ENCODE measurements at places on chromosomes 1 and 21. TPM values are rescaled to one million over a fixed set of nuclear protein-coding genes. Genes with fewer than 3 reads are reported as not detected.
A peak's percentile ranks its signal among the peaks of the same experiment; 100 is the strongest.

The NAV1 gene
- total RNA-seq, result 2.6 TPM

DNA sequence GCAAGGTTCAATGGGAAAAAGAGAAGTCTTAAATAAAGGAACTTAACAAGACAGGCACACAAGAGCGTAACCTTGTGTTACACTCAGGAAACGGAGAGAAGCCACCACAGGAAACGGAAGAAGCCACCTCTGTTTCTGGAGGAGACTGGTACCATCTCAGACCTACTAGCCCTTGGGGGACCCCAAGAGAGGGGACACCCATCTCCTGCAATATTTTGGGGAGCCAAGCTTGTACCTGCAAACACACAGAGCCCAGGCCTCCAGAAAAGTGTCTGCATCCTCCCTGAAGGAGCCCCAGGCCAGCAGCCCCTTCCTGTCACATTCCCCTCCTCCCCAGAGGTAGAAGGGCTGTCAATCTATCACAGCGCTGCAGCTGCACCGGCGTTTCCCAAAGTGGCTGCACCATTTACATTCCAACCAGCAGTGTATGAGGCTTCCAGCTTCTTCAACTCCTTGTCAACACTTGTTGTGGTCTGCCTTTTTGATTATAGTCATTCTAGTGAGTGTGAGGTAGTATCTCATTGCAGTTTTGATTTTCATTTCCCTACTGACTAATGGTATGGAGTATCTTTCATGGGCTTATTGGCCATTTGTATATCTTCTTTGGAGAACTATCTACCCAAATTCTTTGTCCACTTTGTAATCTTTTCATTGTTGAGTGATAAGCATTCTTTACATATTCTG, 23.0 kb upstream of the PADI1 start:
- DNase-seq, result no peak

- DNase-seq, result no peak
These were observed 42.6 kb downstream of the F13B start for GRCh38 chr1:197024460-197024859.

The ADAMTSL4 gene
- 0.59 TPM for total RNA-seq

The GREM2 gene
- total RNA-seq, result 0.07 TPM

The NBPF6 gene
- not detected for total RNA-seq

GRCh38 chr1:167881786-167882185, 32.1 kb downstream of the ADCY10 start:
- no peak for DNase-seq

The SYT2 gene
- total RNA-seq, result not detected

DNA sequence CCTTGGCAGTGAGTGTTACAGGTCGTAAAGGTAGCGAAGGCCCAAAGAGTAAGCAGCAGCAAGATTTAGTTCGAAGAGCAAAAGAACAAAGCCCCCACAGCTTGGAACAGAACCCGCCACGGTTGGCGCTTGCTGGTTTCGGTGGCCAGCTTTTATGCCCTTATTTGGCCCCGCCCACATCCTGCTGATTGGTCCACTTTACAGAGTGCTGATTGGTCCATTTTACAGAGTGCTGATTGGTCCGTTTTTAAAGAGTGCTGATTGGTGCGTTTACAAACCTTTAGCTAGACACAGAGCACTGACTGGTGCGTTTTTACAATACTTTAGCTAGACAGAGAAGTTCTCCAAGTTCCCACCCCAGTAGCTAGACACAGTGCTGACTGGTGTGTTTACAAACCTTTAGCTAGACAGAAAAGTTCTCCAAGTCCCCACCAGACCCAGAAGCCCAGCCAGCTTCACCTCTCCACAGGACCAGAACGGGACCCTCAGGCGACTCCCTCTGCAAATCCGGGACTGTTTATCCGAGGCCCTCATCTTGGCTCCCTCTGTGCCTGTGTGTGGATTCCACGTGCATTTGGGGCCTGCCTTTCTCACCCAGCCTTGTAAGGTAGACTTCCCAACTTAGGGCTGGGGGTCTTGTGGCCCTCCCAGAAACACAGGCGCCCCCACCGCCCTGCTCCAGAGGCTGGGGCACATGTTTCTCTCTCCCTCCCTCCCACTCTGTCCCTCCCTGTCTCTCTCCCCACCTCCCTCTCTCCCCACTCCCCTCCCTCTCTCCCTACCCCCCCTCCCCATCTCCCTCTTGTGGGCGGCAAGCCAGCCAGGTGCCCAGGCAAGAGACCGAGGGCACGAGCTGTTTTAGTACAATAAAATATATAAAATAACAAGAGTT, 12.6 kb downstream of the FTCD start:
- peak; percentile 28 for DNase-seq

GRCh38 chr1:209766051-209766450, 10.2 kb downstream of the TRAF3IP3 start:
- DNase-seq, result peak; percentile 38

The ASTN1 gene
- not detected for total RNA-seq

DNA sequence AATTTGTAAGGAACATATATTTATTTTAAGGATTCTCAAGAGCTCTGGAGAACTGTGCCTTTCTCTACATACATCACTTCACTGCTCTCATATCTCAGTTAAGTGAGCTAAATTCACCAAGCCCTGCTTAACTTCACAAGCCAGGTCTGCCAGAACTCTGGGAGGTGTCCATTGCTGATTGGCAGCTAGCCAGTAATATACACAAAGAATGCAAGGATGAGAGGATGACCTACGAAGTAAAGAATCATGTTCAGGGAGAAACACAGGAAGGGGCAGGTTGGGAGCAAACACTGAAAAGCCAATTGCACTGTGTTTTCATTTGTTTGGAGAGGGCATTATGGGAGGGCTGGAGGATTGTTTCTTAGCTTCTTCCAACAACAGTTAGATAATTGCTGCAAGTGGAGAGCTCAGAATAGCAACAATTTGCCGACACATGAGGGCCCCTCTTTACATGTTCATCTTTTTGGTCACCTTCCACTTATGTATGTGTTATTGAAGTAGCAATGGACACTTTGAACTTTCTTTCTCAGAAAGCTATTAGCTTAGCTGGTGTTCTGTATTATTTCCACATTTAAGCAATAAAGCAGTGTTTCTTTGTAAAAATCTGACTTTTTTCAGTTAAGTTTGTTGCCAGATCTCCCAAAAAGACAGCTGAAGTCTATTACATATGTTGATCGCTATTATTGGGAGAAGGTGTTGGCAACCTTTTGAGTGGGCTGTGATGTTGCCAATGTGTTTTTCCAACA, 254.8 kb downstream of the LTN1 start:
- no peak for DNase-seq

GRCh38 chr1:55069280-55069679, 29.9 kb downstream of the PCSK9 start:
- no peak for DNase-seq

DNA sequence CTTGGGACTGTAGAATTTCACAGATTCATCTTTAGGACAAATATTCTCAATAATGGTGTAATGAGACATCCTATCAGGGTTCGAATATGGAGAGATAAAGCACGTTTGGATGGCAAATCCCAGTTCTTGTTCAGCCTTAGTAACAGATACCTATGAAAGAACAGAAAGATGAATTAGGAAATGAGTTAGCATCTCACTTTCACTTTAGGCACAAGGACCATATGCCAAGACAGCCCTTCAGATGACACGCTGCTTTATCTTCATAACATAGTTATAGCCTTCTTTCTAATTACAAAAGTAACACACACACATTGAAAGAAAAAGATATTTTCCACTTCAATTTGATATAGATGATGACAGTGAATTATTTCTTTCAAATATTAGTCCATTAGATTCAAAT, 173.6 kb downstream of the TGFBR3 start:
- DNase-seq, result no peak

The SELENBP1 gene
- total RNA-seq, result not detected

GRCh38 chr1:18565321-18565720, 65.3 kb upstream of the PAX7 start:
- no peak for DNase-seq

- DNase-seq, result peak; percentile 22
These were observed 2.6 kb upstream of the TMEM82 start for GRCh38 chr1:15739745-15740144.

The SPATA1 gene
- 1.4 TPM for total RNA-seq

GRCh38 chr1:229027622-229028182, 243.2 kb upstream of the RAB4A start:
- DNase-seq, result peak; percentile 55

The DUSP10 gene
- 9.2 TPM for total RNA-seq

- no peak for DNase-seq
These were observed 61.5 kb downstream of the RGS21 start for GRCh38 chr1:192378276-192378675.

DNA sequence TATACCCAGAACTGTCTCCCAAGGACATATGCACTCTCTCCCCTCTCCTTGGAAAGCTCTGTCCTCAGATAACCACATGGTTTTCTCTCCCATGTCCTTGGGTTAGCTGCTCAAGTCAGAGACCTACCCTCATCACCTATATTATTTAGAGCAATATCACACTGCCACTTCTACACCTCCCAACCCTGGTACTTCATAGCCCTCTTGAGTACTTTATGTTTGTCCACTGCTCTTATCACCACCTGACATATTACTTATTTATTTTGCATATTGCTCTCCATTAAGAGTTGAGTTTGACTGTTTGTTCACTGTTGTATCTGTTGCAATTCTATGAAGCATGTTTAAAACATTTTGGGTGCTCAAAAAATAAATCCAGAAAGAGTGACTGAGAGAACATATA, 126.3 kb upstream of the ATP1B1 start:
- no peak for DNase-seq

DNA sequence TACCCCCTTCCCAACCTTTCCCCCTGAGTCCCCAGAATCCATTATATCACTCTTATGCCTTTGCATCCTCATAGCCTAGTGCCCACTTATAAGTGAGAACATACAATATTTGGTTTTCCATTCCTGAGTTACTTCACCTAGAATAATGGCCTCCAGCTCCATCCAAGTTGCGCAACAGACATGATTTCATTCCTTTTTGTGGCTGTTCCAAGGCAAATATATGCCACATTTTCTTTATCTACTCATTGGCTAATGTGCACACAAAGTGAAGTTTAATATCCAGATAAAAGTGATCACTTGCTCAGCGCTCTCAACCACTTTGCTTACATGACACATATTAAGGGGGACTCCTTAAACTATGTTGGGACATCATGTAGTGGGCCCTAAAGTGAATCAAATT, 72.4 kb upstream of the TIAM1 start:
- DNase-seq, result no peak

GRCh38 chr1:9449110-9449627, 90.1 kb upstream of the SLC25A33 start:
- no peak for DNase-seq

The ABCB10 gene
- total RNA-seq, result 18.4 TPM

DNA sequence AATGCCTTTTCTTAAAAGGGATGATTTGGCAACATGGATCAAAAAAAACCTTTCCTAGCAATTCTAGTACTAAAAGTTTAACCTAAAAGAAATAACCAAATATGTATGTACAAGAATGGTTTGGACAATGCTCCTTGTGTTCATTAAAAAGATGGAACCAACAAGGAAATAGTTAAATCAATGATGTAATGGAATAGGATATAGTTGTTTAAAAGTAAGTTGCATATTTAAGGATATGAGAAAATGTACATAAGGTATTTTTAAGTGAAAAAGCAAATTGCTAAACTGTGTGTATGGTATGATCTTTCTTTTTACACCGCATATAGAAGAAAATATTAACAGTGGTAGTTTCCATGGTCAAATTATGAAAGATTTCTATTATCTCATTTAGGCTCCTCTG, 12.1 kb downstream of the SLC30A10 start:
- no peak for DNase-seq

GRCh38 chr1:166470441-166470840, 303.6 kb upstream of the FAM78B start:
- no peak for DNase-seq

The NIBAN1 gene
- total RNA-seq, result 19.7 TPM

DNA sequence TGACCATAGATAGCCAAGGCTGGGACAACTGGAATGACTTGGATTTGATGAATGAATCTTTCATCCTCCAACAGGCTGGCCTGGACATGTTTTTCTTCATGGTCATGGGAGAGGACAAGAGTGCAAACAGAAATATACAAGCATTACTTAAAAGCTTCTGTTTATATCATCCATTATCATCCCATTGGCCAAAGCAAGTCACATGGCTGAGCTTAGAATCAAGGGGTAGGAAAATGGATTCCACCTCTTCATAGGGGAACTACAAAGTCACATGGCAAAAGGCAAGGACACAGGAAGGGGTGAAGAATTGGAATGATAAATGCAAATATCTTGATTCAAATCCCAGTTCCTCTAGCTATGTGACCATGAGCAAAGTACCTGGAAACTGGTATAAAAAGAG, 90.2 kb upstream of the BARHL2 start:
- no peak for DNase-seq

DNA sequence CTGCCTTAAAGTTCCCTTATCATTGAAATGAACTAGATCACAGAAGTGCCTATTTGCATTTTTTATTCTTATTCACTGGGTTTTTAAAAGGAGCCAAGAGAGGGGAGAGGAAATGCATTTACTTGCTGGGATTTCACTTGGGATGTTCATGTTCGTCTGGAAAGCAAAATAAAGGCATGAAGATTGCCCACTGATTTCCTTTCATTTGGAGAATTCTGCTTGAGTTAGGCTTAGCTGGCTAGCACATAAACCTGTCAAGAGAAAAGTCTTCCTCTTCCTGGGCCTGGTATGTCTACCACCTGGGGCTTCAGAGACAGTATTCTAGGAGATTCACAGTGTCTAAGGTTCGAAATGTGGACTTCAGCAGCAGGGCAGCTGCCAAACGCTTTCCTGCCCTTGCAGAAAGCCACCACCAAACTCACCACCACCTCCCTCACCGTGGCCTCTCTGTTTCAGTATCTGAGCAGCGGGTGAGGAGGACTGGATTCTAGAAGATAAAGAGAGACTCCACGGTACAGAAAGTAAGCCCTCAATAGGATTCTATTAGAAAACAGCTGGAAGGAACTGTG, 44.5 kb downstream of the HIVEP3 start:
- no peak for DNase-seq

DNA sequence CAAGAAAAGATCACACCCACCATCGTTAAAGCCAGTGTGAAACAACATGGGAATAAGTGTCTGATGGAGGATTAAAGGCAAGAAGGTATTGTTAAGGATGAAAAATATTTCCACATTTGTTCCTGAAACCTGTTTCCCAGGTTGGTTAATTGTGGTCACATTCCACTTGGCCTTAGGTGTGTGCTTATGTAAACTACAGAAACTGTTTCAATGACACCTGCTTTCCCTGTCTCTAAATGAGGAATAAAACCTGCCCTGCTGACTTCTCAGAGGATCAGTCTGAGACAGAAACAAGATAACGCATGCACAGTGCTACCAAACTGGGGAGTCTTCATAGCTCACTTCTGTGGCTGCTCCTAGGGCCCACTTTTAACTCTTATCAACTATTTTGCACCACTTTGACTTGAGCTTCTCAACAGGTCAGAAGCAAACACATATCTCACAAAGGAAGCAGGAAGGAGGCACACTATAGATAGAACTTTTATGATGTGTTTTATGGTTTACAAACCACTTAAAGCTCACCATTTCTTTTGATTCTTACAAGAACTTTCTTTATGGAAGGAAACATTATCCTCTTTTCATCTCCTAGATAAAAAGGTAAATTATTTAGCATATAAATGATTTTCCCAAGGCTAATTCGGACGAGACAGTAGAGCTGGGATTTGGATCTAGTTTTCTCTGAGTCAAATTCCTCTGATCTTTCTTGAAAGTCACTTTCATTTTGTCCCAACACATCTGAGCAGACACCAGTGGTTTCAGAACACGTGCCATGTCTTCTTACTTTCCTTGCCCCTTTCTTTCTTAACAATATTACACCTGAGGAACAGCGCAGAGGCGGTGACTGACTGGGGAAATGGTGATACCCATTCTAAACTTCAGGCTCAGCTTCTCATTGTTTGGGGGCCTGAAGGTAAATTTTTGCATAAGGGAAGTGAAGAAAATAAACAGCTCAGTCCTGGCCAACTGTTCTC, 33.4 kb downstream of the CYP2J2 start:
- DNase-seq, result no peak

- no peak for DNase-seq
These were observed 164.9 kb upstream of the L1TD1 start for GRCh38 chr1:62029704-62030103.

The C1orf94 gene
- not detected for total RNA-seq

Data from activated CD4-positive, alpha-beta T cell treated with anti-CD3 and anti-CD28 coated beads for 36 hours (primary cell).